ENCODE measurements at places on chromosomes 5 and 9.
A peak's percentile ranks its signal among the peaks of the same experiment; 100 is the strongest.

- peak; percentile 68 for DNase-seq
These were observed 18.3 kb upstream of the MLLT3 start for GRCh38 chr9:20640331-20641187.

DNA sequence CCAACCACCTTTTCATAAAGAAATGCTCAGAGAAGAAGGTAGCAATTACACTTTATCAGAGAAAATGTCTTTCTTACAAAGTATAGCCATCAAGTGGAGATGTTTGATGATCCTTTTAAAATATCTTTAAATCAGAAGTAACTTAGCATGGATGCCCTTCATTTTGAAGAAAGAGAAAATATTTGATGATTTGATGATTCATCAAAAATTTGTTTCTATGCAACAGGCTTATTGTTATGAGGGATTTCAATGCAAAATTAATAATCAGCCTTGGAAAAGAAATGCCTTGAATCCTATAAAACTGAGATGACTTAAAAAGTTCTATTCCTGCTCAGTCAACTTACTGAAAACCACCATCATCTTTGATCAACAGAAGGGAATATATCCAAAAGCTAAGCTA, 291.6 kb downstream of the MLLT3 start:
- no peak for DNase-seq

DNA sequence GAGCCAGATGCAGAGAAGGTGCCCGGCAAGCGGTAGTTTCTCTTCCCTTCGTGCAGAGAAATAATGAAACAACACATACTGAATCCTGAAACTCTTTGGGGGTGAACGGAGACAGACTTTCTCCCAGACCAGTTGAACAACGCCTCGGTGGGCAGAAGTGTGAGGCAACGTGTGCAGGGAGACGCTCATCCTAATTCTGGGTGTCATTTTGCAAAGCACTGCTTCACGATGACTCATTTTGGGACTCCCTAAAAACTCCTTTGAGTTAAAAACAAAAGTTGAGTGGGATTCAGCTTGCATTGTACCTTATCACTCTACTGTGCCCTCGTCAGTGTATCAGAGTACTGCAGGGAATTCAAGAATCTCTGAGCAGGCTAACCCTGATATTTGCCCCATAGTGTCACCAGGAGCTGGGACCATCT, 3.5 kb upstream of the NEK6 start:
- DNase-seq: no peak

DNA sequence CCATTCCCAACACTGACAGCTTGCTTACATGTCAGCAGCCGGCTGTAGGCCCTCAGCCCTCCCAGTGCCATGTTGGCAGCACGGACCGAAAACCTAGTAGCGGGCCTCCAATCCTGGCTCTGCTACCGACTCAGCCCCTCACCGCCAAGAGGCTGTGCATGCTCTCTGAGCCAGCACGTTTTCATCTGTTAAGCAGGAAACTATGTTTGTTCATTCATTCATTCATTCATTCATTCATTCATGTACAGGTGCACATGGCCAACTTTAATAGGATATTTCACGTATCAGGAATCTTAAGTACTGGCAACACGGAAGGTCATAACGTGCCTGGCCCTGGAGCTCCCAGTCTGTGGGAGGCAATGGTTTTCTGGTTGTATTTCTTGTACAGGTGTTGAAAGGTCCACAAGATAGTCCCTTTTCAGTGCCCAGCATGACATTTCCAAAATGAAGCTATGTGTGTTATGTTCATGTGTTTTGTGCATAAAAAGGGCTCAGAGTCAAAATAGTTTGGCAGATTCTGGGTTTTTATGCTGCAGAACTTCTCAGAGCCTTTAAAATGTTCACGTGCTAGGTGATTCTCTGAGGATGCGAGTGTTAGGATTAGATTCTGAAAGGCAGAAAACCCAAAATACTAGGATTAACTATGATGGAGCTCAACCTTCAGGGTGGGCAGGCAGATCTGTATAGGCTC, 17.7 kb downstream of the SUSD3 start:
- no peak for DNase-seq

DNA sequence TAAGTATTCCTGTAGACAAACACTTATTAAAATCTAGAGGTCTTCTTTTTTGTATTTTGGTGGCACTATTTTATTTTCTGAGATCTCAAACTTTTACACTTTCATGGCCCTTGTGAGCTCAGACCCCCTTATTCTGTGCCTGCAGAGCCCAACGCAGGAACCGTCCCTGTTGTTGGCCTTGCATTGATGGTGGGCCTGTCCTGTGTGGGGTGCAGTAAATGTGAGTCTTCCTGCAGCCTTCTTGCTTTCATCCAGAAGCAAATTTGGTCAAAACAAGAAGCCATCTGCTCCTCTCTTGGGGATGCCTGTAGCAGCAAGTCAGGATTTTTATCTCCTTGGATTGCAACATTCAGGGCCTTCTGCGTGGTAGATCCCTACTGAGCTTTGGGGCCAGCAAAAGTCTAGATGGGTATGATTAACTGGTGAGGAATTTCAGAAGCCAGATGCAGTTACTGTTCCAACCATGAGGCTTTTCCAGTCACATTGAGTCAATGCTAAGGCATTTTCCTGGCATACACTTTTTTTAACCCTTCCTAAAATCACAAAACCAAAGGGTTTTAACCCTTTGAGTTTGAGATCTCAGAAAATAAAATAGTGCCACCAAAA, 31.7 kb downstream of the BASP1 start:
- peak; percentile 98 for DNase-seq

GRCh38 chr5:113292462-113292861, 142.3 kb downstream of the TSSK1B start:
- DNase-seq: no peak

- DNase-seq: peak; percentile 2
These were observed 33.5 kb downstream of the ELOVL7 start for GRCh38 chr5:60810438-60811085.

- DNase-seq: peak; percentile 11
These were observed at the start of gene GFRA3 for GRCh38 chr5:138274189-138274853. Gene GFRA3, minus strand, starts transcription at chr5:138274621. Its CDS starts 197 bp downstream, at chr5:138274424.

- DNase-seq: no peak
These were observed 58.7 kb downstream of the RAB3C start for GRCh38 chr5:58641533-58641932.

DNA sequence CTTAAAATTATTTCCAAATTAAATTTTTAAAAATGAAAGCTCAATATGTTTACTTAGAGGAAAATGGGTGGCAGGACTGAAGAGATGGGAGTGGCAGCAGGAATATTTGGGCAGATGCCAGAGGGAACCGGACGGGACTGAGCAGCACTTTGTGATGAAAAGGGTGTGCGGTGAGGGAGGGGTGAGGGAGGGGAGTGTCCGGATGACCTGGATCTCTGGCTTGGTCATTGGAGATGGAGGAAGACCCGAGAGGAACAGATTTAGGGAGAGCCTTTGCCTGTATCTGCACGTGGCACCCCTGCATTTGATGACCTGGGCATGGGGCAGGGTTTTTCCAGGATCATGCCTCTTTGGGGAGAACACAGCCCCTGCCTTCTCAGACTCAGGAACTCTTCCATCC, 201.1 kb upstream of the MVB12B start:
- no peak for DNase-seq

- peak; percentile 18 for DNase-seq
These were observed 3.7 kb upstream of the IRX2 start for GRCh38 chr5:2755076-2755680.

- no peak for DNase-seq
These were observed 630.7 kb upstream of the ZNF608 start for GRCh38 chr5:125377141-125377540.

- peak; percentile 67 for DNase-seq
These were observed 96.8 kb upstream of the IFNK start for GRCh38 chr9:27427272-27427643.

DNA sequence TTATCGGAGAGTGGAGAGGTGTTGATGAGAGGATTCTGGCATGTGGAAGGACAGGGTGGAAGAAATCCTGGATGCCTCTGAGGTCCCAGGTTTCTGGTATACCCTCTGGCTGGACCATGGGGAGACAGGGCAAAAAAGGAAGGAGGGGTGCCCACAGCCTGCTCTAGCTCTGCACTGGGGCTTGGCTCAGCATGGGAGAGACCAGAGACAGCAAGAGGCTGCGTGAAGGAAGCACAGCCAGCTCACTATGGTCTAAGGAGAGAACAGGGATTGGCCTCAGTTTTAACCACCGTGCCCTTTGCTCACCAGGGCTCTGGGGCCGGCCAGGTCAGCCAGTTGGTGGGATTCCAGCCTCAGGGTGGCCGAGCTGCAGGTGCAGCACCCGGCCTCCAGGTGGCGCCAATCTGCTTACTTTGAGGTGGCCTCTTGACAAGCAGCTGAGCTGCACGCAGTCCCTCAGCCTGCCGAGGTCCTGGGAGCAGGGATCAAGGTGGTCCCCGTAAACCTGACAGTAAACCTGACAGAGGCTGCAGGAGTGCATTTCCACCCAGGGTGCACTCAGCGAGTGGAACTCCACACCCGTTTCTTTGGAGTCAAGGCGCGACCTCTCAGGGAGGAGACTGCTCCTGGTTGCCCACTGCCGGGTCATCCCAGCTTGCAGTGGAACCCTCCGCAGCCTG, 25.0 kb upstream of the SPTLC1 start:
- DNase-seq: peak; percentile 73

DNA sequence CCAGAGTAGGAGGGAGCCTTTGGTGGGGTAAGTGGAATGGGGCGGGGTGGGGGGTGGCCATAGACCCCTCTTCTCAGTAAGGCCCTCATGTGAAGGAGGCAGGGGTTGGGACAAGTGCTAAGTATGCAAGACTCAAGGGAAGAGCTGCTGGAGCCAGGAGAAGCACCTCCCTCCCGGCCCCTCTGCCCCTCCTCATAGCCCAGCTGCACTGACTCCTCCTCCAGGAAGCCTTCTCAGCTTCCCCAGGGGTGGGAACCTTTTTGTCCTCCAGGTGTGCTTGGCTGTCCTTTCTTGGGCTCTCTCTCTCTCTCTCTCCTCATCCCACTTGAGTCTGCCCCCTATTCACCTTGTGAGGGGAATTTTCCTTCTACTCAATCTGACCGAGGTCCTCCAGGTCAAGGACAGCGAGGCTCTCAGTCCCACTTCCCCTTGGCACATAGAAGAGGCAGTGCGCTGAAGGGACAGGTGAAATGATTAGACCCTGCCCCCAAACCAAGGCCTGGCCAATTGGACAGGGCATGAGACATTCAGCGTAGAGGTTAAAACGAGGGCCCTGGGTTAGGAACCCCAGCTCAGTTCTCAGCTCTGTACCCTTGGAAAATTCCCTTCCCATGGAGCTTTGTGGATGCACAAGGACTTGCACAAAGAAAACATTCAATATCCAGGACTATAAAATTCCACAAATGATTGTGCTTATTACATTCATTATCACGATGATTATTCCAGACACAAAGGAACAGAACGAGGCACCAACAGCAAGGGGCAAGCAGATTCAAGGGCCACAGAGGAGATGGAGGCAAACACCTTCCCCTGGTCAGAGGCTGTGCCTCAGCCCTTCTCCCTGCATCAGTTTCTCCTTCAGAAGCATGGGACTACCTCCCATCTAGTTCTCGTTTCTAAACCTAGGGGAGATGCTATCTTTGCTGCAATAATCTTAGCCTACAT, 45.6 kb upstream of the IL17B start:
- no peak for DNase-seq

GRCh38 chr5:457195-457961, 14.4 kb downstream of the EXOC3 start:
- no peak for DNase-seq

DNA sequence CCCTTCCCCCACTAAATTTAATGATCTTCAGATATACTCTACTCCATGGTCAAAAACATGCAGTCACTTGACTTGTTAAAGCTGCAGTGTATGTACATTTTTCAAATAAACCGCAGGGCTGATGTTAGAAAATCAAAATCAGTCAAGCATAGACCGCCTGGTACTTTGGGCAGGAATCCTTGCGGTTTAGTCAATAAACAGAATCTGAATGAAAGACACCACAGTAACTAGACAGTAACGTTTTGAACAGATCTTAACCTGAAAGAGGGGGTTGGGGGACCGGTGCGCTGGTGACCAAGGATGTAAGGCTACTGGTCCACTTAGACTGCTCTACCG, 188.8 kb downstream of the BNC2 start:
- no peak for DNase-seq

DNA sequence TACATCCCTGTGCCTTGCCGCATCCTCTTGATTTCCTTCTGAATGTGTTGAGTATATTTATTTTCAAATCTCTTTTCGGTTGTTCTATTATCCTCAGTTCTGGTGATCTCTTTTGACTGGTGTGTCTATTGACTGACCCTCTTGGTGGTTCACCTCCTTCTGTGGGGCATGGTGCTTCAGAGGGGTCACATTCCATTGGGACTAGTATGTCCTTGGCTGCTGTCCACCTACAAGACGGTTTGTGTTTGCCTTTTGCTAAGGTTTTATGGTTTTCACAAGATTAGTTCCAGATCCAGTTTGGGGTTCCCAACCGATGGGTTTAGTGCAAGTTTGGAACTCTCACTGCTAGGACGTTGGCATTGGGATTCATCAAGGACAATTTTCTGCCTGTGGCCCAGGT, 66.6 kb downstream of the PHF2 start:
- DNase-seq: peak; percentile 80

DNA sequence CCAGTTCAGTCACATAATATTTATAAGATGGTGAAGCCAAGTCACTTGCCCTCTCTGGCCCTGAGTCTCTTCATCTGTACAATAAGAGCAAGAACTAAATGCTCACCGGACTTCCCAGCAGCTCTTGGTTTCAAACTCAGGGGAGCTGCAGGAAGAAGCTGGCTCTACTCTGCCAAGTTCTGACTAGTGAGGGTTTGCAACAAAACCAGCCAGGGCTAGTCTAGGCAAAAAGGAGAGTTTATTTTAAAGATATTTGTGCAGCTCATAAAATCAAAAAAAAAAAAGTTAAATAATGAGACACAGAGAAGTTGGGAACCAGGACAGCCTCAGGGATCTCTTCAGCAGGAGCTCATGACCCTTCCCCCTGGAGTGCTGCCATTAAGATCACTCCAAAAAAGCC, 107.3 kb downstream of the DOCK2 start:
- DNase-seq: no peak

DNA sequence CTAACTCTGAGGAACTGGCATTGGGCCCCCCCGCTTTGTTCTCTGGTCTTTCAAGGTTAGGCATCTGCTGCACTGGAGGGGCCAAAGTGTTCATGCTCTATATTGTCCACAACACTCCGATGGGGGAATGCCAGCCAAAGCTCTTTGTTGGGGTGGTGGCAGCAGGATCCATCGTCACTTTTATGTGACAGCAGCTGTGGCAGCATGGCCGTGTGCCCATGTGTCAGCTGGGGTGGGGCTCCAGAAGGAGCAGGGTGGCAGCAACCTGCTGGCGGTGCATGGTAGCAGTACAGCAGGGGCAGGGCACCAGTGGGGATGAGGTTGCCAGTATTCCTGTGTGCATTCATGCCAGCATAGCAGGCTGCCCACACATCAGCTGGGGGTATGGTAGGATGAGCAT, 28.2 kb downstream of the ITGA2 start:
- DNase-seq: no peak

- peak; percentile 27 for DNase-seq
These were observed 40.7 kb upstream of the CLPTM1L start for GRCh38 chr5:1385395-1386273.

Measured in astrocyte of the spinal cord (primary cell).